Epithelial cell of proximal tubule (primary cell): ENCODE measurements at places on chromosomes 1 and 21. TPM values are rescaled to one million over a fixed set of nuclear protein-coding genes. Genes with fewer than 3 reads are reported as not detected.

The SLAMF9 gene
- not detected in 2 replicates for total RNA-seq

The TFF3 gene
- total RNA-seq = 0.29 and 1.0 TPM in 2 replicates

The RHD gene
- total RNA-seq = not detected in 2 replicates

The USH2A gene
- total RNA-seq = not detected in 2 replicates

- no peak for DNase-seq
These were observed 115.2 kb upstream of the ATP1A1 start for GRCh38 chr1:116257836-116258235.

GRCh38 chr1:201754353-201754752, 74.6 kb upstream of the IPO9 start:
- no peak for DNase-seq

DNA sequence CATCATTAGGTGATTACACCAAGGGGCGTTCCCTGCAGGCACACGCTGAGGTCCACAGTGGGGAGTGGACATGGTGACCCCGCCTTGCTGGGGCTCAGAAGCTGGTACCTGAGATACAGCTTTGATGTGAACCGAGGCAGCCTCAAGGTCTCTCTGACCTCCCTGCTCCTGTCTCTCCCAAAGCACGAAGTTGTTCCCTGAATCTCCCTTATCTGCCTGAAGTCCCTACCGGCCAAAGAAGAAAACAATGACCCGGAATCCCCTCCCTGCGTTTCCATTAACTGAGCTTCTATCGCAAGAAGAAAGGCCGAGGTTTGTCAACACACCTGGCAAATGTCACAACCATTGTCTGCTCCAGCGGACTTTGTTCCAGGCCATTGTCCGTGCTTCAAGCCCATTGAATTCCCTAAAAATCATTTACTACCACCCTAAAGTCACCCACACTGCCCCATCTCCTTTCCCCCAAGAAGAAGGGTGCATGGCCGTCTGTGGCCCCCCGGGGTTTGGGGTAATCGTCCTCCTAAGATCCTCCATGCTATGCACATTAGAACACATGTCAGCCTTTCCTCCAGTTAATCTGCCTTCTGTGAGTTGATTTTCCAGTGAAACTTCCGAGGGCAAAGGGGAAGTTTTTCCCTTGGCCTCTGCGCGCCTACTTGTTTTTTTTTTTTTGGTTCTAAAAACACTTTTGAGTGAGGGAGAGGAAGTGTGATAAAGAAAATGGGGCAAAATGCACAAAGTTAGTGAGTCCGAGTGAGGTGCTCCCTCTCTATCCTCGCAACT, 48.1 kb upstream of the COL18A1 start:
- no peak for DNase-seq

DNA sequence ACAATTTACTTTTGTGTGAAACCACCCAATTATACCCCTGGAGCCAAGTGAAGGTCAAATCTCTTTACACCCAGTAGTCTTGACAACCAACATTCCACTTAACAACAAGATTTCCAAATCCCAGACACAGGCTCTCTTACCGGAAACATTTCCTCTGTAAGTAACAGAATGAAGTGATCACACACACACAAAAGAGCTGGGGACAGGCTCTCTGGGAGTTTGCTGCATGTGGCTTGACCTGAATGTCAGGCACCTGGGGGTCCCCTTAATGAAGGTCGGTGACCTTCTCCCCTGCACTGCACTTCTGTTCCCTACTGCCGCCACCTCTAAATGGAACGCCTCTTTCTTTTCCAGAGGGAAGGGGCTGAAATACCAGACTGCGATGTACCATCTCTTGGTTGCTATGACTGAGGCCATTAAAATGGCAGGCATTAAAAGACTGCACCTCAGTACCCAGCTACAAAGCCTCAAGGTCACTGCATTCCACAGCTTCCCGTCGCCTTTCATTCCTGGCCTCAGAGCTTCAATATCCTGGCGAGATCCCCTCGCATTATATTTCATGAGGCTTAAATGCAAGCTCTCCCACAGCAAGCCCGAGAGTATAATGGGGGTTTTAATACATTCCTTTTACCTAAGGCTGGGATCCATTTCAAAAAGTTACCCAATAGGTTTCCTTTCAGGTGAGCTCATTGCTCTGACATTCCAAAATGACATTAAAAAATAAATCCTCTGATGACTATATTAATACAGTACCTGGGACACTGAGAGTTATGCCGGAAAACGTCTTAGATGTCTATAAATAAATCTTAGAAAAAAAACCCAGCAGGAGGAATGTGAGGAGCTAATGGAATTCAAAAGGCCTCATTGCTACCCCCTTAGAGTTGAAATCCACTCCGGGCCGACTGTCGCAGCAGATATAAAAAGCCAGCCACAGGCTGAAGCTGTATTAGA, 90.9 kb upstream of the DIRAS3 start:
- no peak for DNase-seq

DNA sequence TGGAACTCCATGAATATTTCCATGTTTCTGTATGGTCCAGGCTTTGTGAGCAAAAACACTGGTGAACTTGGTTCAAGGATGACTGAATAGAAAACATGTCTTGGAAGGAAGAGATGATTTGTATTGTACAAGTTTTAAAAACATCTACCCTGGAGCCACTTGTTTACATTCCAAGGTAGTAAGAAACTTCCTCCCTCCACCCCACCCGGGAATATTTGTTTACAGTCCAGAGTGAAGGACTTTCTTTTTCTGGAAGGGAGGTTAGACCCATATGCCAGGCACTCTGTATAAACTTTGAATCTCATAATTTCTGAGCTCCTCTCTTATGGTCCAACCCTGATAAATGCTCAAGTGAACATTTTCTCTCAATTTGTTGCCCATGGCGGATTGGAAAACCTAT, 323.3 kb upstream of the LYPLAL1 start:
- no peak for DNase-seq

DNA sequence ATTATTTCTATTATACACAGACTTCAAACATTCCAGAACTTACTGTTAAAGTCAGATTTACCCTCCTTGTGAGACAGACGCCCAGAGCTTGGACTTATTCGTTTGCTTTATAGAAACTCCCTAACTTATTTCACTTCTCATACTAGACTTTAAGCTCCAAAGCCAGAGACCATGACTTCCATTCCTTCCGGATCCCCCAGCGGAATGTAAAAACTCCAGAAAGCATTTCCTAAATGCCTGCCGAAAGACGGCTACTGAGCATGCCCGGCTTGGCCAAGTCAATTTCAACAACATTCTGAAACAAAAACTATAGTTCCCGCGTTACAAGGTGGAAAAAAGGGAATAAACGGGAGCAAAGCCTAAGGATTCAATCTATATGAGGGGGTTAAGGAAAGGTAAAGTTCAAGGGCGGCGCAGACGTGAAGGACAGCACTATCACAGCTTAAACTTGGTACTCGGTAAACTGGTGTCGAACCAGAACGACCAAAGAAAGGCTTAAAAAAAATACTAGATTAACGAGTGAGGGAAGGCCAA, 1.1 kb downstream of the USP48 start:
- DNase-seq = peak; percentile 22

DNA sequence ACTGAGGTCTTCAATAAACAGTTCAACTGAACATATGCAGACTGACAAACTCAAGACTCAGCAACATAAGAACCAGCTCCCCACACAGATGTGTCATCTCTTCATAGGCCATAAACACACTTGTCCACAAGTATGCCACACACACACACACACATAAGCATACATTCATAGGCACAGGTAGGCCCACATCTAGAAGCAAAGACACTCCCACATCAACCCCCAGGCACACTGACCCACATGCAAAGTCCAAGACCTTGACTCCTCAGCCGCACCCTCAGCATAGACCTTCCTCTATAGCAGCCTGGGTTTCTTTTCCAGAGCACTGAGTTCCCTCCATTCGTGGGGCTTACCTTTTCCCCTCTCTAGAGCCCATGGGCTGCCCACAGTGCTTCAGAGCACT, 1.4 kb downstream of the LAD1 start:
- DNase-seq = no peak
